ENCODE measurements at places on chromosomes 16 and 17. TPM values are rescaled to one million over a fixed set of nuclear protein-coding genes. Genes with fewer than 3 reads are reported as not detected.

UMOD gene
- not detected for total RNA-seq

HSD17B1 gene
- total RNA-seq = 0.88 TPM

TBX2 gene
- total RNA-seq = not detected

ITPRIPL2 gene
- 3.4 TPM for total RNA-seq

SPATA22 gene
- not detected for total RNA-seq

TEKT5 gene
- not detected for total RNA-seq

QRICH2 gene
- 2.8 TPM for total RNA-seq

CDH11 gene
- total RNA-seq = 8.4 TPM

PRKCB gene
- 12.1 TPM for total RNA-seq

TMEM100 gene
- total RNA-seq = 0.48 TPM

Measured in H1 (cell line).